ENCODE measurements at places on chromosomes 4 and X.

DNA sequence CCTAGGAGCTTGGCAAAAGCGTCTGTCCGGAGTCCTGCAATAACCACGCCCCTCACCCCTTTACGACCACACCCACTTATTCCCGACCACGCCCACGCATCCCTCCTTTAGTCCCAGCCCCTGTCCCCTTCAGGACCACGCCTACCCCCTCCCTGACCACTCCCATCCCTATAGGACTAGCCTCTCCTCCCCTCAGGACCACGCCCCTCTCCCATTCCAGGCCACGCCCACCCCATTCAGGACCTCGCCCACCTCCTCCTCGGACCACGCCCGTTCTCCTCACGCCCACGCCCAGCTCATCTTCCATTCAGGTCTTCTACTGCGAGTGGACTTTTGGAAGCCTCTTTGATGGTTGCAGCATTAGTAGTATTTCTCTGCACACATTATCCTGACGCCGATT lies 131.2 kb upstream of the STX18 start:
- peak; percentile 51 for DNase-seq

DNA sequence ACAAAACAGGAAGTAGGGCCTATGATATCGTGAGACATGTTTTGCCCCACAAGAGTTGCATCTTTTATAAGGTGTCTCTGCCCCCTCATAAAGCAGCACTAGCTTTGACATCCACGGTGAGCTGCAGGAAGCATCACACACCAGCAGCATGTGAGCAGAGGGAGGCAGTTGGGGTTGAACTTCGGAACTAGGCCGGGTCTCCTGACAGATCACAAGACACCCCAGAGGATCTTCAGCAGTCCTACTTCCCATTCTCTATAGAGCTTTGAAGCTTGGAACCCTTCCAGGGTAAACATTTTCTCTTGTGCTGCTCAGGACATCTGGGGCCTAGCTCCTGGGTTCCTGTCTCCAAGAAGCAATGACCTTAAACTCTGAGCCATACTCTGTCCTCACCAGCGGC lies 27.5 kb downstream of the YY2 start:
- DNase-seq, result no peak

GRCh38 chr4:20109391-20109790 lies 142.3 kb upstream of the SLIT2 start:
- DNase-seq, result no peak

DNA sequence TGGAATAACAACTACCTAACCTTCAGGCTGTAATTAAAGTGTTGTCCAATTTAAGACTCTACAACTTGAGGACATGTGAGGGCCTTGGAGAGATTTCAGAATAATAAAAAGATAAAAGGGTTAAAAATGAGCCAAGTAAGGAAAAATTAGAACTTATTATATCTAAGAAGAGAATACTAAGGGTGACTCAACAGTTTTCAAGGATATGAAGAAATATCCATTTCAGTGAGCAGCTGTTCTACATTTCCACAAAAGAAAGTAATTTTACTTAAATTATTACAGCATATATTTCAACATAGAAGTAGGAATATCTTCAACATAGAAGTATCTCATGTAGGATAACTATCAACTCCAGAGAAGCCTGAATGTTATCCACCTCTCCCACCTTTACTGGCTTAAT lies 11.3 kb downstream of the SNX12 start:
- no peak for DNase-seq

Data from 8988T (cell line).